Thymus (tissue), 14 donors: ENCODE measurements at places on chromosomes 3 and 15.

GRCh38 chr3:4894891-4895530, 84.2 kb upstream of the BHLHE40 start:
- no peak for DNase-seq

GRCh38 chr3:33023176-33024136, 72.0 kb downstream of the CCR4 start:
- DNase-seq, result peak; percentile 72

DNA sequence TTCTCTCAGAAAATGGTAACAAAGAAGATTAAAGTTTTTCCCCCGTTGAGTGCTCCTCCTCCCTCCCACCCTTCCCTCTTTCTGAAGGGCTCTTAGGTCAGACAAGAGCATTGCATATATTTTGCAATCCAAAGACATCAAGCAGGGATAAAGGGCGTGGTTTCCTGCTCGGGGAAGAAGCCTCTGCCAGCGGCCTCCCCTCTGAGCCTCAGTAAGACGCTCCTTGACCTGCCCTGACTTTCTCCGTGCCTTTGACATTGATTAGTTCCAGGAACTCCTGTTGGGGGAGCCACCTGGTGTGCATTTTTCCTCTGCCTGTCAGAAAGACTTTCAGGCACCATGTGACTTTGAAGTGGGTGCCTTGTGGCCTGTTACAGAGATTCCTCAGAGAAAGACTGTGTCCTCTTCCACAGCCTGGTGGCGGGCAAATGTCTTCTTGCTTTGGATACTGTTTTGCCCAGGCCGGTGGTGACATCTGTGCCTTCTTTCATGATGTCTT, 87.2 kb upstream of the TBL1XR1 start:
- peak; percentile 44 for DNase-seq

DNA sequence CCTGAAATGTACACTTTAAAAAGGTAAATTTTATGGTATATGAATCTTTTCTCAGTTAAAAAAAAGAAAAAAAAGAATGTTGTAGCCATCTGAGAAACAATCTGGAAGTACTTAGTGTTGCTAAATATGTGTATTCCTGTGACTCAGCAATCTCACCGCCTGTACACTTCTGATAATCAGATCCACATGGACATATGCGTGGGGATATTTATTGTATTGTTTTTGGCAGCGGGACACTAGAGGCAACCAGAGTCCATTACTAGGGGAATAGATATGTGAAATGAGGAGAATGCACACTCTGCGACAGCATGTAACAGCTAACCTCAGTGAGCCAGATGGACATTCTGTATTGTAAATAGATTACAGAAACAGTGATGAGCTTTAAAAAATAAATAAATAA, 65.4 kb downstream of the AQP9 start:
- no peak for DNase-seq

- DNase-seq, result no peak
Observed at GRCh38 chr3:188239035-188239434, 85.1 kb downstream of the LPP start.

DNA sequence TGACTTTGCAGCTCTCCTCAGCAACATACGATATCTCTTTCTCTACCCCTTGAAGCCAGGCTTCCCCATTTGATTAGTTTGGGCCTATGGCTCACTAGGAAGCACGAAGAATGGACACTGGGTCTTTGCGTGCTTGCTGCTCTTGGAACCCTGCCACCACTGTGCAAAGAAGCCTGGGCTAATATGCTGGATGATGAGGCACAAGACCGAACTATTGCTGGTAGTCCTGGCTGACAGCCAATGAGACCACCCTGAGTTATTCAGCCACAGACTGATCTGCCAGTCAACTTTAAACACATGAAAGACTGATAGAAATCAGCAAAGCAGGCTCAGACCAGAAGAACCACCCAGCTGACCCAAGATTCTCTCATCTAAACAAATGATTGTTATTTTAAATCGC, 250.3 kb downstream of the CBLB start:
- DNase-seq, result no peak

GRCh38 chr3:173089283-173089682, 51.8 kb downstream of the SPATA16 start:
- DNase-seq, result no peak
